ENCODE measurements at places on chromosomes 5 and 9.

DNA sequence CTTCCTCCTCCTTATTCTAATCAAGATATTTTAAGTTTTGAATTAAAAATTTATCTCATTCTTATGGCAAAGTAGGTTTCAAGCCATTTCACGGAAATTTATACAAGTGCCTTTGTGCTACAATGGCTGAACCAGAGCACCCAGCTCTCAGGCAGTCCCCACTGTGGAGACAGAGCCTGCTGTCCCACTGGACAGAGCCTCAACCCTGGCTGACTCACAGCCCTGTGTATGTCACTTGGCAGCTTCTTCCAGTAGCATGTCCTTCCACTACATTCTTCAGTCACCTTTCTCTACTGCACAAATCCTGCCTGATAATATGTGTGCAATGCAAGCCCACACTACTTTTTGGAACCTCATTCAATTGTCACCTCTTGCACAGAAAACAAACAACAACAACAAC, 253.1 kb downstream of the PDE4D start:
- peak; percentile 78 for DNase-seq

- DNase-seq, result no peak
Observed at GRCh38 chr9:109115931-109116526, 3.7 kb downstream of the TMEM245 start.

- no peak for DNase-seq
Observed at GRCh38 chr5:8418049-8418426, 549.1 kb downstream of the MTRR start.

- DNase-seq, result no peak
Observed at GRCh38 chr9:37523916-37524315, 38.2 kb downstream of the POLR1E start.

DNA sequence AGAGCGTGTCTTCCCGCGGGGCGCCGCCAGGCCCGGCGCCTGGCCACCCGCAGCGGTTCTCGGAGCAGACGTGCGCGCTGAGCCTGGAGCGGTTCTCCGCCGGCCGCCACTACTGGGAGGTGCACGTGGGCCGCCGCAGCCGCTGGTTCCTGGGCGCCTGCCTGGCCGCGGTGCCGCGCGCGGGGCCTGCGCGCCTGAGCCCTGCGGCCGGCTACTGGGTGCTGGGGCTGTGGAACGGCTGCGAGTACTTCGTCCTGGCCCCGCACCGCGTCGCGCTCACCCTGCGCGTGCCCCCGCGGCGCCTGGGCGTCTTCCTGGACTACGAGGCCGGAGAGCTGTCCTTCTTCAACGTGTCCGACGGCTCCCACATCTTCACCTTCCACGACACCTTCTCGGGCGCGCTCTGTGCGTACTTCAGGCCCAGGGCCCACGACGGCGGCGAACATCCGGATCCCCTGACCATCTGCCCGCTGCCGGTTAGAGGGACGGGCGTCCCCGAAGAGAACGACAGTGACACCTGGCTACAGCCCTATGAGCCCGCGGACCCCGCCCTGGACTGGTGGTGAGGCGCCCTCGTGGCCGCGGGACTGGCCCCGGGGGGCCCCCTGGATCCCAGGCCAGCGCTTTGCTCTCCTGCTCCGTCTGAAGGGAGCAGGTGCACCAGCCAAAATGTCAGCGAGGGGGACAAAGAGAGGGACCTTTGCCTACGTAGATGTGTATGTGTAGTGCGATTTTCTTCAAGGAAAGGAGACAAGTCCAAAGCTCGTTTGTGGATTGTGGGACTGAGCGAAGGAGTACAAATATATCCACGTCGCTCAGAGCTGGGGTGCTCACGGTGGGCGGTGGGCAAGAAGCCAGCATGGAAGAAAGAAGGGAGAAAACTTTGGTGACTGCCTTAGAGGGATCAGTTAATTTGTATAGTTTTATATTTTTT, 19.5 kb downstream of the BTNL9 start:
- DNase-seq, result no peak

GRCh38 chr9:101458963-101459631, 23.5 kb upstream of the ALDOB start:
- DNase-seq, result peak; percentile 78

DNA sequence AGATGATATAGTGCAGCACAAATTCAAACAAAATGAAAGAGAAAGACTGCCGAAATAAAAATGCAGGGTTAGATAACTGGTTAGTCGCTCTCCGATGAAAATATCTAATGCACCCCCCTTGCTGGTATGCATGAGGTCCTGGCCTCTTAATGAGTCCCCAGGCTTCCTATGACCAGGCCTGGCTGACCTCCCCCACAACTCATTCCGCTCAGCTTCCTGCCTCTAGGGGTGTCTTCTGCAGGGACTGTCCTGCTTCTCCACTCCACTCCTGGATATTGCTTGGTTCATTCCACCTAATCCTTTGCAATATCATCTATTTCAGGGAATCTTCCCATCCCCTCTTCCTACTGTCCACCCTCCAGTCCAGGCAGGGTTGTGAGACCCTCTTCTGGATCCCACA, 341.8 kb downstream of the ASTN2 start:
- no peak for DNase-seq

- peak; percentile 68 for DNase-seq
Observed at GRCh38 chr5:142445266-142445665, 120.4 kb upstream of the SPRY4 start.

- peak; percentile 16 for DNase-seq
Observed at GRCh38 chr5:171712616-171713015, 73.0 kb upstream of the SMIM23 start.

DNA sequence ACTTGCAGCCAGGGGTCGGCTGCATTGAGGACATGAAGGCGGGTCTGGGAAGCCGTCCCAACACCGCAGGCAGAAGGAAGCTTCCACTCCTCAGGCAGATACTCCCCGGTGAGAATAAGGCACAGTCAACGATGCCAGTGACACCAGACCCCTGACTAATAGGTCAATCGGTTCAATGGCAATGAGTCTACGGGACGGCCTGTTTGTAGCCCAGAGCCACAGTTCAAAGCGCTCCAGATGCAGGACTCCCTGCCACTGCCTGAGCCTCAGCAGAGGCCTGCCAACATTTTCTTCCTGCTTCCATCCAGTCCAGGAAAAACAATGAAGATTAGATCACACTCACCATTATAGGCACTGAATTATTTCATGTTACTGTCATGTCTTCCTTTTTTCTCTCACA, 84.5 kb upstream of the SIMC1 start:
- DNase-seq, result no peak

- no peak for DNase-seq
Observed at GRCh38 chr5:15002173-15002572, 130.6 kb upstream of the ANKH start.

DNA sequence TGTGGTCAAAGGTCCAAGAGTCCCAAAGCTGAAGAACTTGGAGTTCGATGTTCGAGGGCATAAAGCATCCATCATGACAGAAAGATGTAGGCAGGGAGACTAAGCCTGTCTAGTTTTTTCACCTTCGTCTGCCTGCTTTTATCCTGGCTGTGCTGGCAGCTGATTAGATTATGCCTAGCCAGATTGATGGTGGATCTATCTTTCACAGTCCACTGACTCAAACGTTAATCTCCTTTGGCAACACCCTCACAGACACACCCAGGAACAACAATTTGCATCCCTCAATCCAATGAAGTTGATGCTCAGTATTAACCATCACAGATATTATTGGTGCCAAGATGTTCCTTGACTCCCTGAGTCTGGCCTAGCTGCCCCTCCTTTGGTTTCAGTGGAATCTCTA, 530.8 kb upstream of the CLINT1 start:
- DNase-seq, result no peak

All from islet precursor cell (in vitro differentiated cells).